ENCODE measurements at places on chromosomes 6 and 20. TPM values are rescaled to one million over a fixed set of nuclear protein-coding genes. Genes with fewer than 3 reads are reported as not detected.

Gene ABCC10
- total RNA-seq = 14.6 TPM

Gene PAX1
- total RNA-seq = not detected

DNA sequence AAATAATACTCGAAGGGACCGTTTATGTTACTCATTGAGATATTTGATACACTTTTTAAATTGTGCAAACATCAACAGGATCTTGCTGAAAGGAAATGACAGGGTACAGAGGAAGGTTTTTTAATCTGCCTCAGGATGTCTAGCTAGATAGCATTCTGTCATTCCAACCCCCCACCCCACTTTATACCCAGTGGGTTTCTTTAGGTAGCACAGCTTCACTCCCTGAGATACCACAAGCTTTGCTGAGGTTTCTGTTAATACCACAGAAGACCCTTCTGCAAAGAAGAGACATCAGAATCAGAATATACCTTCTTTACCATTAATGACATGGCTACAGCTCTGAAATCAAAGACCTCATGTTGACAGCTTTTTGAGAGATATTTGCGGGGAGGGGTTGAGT, 1.3 kb downstream of the PHACTR2 start:
- H3K36me3 ChIP-seq = no peaks in the 10 kb centered on the region
- H3K4me1 ChIP-seq = peaks cover 57% of the 10 kb centered on the region
- peak overlapping the region; percentile 98 for H3K27ac ChIP-seq
- H3K27me3 ChIP-seq = no peaks in the 10 kb centered on the region

- H3K27me3 ChIP-seq = no peaks in the 10 kb centered on the region
- no peak overlapping the region for H3K27ac ChIP-seq
- no peaks in the 10 kb centered on the region for H3K36me3 ChIP-seq
Observed at GRCh38 chr6:73062130-73062529, 163.2 kb downstream of the KHDC1L start.
